Activated T-cell treated with anti-CD3 and anti-CD28 coated beads for 1 hour (primary cell): ENCODE measurements at places on chromosomes 7 and 10.
A peak's percentile ranks its signal among the peaks of the same experiment; 100 is the strongest.

DNA sequence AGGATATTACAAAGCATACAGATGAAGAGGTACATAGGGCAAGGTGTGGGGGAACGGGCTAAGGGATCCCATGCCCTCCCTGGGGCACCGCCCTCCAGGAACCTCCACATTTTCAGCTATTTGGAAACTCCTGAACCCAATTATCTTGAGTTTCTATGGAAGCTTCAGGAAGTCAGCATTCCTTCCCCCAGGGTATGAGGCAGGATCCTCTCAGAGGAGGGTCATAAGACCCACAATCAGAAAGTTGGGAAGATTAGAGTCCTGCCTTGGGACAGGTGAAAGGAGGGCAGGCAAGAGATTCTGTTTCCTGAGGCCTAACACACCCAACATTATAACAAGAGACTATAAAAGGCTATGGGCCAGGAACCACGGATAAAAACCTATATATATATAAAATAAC lies 98.0 kb downstream of the RALA start:
- DNase-seq: no peak

DNA sequence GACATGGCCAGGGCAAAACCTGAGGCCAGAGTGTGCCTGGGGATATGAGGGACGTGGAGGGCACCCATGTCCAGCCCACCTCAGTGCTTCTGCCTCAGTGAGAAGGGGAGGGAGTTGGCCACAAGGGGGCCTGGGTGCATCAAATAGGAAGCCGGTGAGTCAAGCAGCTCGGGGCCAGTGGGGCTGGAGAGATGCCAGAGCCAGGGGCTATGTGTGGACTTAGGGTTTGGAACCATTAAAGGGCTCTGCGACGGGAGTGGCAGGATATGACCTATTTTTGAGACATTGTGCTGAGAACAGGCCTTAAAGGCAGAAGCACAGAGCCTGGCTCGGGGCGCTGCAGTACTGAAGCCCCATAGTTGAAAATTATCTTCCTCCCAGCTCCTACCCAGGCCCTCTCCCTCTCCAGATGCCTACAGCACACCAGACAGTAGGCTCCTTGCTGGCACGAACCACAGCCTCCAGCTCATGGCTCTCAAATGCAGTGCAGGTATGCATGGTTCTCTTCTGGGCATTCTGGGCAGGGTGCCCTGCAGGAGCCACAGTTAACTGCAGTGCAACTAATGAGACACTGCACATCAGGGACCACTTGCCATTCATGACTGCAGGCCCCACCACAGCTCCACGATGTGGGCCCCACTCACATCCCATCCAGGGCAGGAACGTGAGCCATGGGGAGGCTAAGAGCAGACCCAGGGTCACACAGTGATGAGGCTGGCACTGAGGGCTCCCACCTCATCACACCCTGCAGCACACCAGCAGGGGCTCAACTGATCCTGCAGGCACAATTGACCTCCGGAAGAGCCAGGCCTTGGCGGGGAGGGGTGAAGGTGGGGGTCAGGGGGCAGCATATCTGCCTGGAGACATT lies 7.2 kb upstream of the PGAM2 start:
- DNase-seq: peak; percentile 36

DNA sequence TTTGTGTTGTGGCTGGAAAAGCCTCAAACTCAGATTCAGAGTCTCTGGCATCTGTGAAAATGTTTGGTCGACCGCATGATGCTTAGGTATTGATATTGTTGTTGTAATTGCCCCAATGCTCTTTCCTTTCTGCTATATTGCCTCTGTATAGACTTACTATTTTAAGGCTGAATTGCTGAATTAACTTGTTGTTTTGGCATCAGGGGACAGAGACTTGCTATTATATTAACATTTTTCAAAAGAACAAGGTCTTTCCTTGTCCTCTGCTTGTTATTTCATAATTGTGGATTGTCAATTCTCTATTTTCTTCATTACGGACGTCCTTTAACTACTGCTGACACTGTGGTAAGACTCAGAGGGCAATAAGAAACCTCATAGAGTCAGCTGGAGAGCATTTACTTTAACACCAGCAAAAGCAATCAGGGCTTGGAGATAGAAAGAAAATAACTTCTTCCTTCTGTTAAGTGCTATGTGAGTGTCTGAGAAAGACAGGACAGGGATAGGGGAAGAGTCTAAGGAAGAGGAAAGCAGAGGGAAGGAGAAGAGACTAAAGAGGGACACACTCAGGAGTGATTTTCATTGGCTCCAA lies 17.6 kb downstream of the CPED1 start:
- no peak for DNase-seq

DNA sequence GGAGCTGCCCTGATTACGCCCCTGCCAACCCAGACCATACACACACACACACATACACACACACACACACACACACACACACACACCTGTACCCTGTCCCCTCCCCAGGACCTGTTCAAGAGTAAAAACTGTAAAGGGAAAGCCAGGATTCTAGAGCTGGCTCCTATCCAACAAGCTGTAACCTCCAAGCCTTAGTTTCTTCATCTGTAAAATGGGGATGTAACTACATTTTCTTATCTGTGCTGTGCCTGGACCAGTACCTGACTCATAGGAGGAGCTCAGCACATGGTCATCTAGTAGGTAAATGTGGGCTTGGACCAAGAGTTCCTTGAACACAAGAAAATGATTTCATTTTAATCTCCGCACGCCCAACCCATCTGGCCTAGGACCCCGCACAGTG lies 128.8 kb downstream of the ZMIZ1 start:
- DNase-seq: no peak

GRCh38 chr10:96017191-96017687 lies 26.1 kb upstream of the CCNJ start:
- DNase-seq: no peak

- no peak for DNase-seq
These were observed 13.5 kb downstream of the TNPO3 start for GRCh38 chr7:129041142-129042085.

GRCh38 chr10:70130878-70131559 lies 1.6 kb downstream of the AIFM2 start:
- no peak for DNase-seq

GRCh38 chr7:157757776-157758467 lies 421.1 kb downstream of the DNAJB6 start:
- no peak for DNase-seq

DNA sequence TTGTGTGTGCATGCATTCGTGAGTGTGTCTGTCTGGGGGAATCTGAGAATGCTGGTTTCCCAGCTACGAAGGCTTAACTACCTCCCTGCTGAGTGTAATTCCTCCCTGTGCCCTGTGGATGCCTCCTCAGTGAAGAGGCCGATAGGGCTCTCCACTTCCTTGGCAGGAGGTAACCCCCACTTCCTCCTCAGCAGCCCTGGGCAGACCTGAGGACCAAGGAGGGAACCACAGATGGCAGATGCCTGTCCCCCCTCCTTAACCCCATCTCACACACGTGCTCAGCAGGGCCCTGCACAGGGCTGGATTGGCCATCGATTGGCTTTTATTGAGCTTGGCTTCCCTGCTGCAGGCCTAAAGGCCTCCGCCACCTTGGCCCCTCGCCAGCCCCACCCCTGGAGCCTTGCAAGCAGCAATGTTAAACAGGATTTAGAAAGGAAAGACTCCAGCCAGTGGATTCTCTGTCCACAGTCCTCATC lies 45.6 kb upstream of the LRRC4 start:
- no peak for DNase-seq

DNA sequence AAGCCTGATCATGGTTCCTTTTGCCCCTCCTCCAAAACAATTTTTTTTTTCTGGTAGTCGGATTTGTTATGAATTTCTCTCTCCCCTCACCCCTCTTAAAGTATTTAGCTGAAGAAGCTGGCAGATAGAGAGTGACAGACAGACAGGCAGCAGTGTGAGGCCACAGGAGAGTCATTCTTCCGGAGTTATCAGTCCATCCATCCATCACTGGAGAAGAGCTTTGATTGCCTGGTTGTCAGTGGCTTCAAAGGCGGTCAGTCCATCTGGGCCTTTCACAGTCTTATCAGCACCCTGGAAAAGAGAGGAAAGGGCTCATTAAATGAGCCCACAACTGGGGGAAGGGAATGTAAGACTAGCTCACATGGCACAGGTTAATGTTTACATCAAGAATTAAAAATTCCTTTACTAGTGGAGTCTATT lies 47.4 kb downstream of the MTPN start:
- DNase-seq: no peak

DNA sequence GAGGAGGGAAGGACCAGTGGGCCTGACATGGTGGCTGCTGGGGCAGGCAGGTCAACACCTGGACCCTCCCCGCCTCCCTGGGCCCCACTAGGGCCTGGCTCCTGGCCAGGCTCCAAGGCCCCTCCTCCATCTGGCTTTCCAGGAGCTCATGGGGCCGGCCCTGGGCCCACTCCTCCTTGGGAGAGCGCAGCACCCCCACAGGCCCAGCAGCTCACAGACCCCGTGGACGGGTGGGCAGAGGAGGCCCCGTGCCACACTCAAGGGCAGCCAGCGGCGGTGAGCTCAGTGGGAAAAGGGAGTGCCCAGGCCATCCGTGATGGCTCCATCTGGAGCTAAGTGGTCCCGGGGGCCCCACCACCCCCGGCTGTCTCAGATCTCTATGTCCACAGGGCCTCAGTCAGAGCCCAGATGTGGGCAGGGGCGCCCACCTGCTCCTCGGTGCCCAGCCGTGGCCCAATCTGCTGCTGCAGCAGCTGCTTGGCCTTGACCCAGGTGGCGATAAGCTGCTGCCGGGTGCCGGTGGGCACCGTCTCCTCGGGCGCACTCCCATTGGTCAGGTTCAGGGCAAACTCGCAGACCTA lies 32.8 kb downstream of the CFAP46 start:
- no peak for DNase-seq

DNA sequence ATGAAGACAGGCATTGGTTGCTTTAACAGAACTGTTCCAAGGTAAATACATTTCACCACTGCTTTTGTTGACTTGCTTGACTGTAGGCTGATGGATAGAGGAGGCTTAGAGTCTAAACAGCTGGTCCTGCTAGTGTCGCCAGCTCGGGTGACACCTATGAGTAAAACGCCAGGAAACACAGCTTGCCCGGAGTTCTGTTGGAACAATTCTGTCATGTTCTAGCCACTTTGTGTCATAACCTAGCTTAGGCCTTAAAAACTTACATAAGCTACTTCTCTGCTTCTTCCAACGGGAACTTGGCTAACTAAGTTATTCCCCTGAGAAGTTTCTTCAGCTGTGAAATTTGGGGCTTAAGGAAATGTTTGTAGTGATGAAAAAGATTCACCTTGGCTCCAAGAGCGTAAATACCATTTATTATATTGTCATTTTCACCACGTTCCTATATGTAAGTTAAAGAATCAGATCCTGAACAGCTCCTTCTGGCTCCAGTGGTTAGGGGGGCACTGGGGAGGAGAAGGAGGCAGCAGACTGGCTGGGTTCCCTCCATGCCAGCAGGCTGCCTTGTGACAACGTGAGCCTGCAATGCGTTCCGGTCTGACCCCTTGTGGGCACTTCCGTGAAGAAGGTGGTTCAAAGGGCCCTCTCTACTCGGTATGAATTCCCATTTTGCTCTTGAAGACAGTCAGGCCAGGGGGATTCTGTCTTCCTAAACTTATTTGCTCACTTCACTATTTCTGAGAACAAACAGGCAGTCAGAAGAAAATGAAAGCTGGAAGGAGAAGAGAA lies 253.2 kb downstream of the BMPER start:
- DNase-seq: no peak

DNA sequence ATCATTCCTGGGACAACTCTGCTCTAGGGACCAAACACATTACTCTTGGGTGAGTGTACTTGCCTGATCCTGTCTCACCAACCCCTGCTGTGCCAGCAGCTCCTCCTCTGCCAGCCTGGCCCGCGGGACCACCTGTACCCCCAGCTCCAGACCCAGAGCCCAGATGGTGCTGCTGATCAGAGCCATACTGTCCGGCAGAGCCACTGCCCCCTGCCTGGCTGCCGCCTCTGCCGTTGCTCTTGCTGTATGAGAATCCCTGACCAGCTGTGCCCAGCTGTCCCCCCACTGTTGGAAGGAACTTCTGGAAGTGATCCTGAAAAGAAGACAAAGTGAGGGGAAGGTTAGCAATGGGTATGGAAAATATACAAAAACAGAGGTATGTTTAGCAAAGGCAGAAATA lies 6.9 kb downstream of the MYOZ1 start:
- no peak for DNase-seq

GRCh38 chr7:157893535-157894044 lies 556.8 kb downstream of the DNAJB6 start:
- DNase-seq: no peak

DNA sequence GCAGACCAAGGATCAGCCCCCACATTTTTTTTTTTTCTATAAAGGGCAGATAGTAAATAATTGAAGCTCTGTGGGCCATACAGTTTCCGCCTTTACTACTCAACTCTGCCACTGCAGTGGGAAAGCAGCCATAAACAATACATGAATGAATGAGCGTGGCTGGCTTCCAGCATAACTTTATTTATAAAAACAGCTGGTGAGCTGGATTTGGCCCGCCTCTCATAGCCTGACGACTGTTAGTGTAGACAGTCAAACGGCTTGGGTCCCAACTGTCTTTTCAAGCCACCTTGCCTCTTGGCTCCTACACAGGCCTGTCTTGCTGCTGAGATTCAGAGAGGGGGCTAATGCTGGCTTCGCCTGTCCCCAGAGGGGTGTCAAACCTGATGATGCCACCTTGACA lies 169.8 kb upstream of the GPR26 start:
- DNase-seq: no peak

DNA sequence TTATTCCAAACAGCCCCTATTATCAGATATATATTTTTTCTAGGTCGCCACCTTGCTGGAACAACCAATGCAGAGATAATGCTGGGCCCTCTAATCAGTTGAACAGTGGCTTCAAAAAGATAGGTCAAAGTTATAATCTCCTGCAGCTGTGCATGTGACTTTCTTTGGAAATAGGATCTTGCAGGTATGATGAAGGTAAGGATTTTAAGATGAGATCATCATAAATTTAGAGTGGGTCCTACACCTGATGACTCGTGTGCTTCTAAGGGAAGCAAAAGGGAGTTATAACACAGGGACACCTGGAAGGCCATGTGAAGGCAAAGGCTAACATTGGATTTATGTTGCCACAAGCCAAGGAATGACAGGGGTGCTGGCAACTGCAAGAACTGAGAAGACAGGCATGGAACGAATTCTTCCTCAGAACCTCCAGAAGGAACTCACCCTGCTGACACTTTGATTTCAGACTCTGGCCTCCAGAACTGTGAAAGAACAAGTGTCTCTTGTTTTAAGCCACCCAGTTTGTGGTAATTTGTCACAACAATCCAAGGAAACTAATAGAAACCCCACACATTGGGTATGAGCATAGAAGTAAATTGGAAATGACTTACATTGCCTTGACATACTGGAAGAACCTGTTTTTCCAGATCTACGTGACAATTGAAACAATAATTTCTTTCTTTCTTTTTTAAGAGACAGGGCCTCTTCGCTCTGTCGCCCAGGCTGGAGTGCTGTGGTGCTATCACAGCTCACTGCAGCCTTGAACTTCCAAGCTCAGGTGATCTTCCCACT lies 34.4 kb downstream of the CCDC71L start:
- no peak for DNase-seq

DNA sequence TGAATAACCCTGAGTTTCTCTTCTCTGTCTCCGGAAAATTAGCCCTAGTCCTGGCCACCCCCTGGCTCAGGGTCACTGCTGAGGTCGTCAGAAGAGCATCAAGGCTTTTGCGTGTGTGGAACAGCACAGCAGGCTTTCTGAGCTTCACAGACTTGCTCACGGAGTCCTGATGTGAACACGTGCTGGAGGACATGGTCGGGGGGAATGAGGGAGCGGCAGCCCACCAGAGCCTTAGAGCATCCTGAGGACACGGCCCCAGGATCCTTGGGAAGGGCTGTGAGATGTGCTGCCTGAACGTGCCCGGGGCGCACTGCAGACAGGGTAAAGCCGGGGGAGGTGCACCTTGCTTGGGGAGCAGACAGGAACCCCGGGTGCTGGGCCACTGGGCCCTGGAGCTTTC lies 28.8 kb downstream of the TMEM120A start:
- no peak for DNase-seq

GRCh38 chr7:135100856-135101255 lies 47.0 kb upstream of the TMEM140 start:
- no peak for DNase-seq
